Fibroblast of lung (primary cell): ENCODE measurements at places on chromosomes 16 and 17. TPM values are rescaled to one million over a fixed set of nuclear protein-coding genes. Genes with fewer than 3 reads are reported as not detected.

DNA sequence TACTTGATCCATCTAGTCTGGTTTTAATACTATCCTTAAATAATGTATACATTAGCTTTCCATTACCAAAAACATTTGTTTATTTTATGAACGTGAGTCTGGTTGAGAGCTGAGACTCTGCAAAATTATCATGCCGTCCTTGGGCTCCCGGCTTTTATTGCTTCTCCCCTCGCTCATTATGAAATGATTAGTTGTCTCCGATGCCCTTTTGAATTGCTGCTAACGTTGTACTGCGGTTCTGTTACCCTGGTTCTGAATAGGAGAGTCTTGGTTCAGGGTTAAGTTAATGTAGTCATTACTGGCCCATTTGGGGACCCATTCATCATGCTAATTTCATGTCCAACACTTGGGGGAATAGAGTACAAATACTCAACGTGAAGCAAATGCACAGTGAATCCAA, 12.8 kb downstream of the XYLT1 start:
- DNase-seq = no peak

DNA sequence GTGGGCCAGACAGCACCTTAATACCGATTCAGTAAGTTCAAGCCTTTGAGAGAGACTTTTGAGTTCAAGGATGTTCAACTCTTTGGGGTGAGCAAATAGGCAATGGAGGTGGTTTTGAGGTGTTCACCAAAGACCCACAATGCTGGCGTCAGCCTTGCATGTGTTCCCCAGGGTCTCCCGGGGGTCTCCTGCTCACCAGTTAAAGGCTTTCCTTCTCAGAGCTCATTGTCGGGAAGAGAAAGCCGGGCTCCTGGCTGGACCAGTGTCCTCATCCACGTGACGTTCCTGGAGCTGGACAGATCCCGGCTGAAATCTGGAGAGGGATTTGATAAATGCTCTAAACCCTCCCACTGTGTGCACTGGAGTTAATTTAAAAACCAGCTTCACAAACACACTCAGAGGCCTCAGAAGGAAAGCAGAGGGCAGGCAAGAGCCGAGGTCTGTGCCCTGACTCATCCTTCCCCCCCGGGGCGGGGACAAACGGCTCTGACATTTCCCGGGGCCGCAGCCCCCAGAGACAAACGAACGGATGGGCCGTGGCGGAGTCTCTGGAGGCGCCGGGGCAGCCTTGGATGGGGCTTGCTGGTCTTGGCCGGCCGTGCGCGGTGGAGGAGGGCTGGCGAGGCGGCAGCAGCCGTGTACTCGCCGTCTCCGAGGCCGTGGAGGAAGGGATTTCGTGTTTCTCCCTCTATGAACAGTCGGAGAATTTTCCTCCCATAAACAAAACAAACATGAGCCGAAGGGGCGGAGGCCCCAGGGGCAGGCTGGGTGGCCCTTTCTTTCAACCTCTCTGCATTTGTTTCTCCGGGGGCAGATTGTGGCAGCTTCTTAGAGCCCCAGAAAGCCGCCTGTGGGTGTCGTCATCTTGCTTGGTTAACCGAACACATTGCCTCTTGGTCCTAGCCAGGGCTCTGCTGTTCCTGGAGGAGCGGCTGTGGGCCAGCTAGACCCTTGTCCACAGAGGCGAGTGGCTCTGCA, 94.2 kb downstream of the NTN1 start:
- DNase-seq = peak; percentile 70

- DNase-seq = peak; percentile 98
Observed at GRCh38 chr16:424033-424622, 1.3 kb upstream of the RAB11FIP3 start.

DNA sequence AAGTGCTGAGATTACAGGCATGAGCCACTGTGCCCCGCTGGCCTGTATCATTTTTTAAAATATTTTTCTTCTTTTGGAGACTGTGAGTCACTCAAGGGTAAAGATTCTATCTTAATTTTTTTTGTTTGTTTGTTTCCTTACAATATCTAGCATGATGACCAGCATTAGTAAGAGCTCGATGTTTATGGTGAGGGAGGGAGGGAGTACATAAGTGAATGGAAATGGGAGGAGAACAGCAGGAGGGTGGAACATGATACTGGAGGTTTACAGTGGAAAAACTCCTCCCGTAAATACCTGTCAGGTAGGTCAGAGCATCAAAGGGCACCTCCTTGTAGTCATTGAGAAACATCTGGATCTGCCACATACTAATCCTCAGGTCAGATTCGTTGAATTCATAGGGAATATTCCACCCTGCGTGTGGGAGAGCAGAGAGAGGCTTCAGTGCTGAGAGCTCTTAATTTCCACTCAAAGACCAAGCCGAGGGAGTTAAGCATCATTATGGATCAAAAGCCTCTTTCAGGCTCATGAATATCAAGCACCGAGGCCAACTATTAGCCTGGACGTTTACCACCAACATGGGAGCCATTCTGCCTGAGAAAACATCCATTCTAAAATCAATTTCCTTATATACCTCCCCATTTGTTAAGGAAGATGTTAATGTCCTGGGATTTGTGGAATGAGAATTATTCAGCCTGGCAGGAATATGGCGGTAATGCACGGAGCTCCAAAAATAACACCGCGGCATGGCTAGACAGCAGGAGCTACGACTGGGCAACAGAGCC, 51.8 kb downstream of the LYRM1 start:
- DNase-seq = no peak

- DNase-seq = no peak
Observed at GRCh38 chr16:25570131-25570530, 121.6 kb upstream of the HS3ST4 start.

DNA sequence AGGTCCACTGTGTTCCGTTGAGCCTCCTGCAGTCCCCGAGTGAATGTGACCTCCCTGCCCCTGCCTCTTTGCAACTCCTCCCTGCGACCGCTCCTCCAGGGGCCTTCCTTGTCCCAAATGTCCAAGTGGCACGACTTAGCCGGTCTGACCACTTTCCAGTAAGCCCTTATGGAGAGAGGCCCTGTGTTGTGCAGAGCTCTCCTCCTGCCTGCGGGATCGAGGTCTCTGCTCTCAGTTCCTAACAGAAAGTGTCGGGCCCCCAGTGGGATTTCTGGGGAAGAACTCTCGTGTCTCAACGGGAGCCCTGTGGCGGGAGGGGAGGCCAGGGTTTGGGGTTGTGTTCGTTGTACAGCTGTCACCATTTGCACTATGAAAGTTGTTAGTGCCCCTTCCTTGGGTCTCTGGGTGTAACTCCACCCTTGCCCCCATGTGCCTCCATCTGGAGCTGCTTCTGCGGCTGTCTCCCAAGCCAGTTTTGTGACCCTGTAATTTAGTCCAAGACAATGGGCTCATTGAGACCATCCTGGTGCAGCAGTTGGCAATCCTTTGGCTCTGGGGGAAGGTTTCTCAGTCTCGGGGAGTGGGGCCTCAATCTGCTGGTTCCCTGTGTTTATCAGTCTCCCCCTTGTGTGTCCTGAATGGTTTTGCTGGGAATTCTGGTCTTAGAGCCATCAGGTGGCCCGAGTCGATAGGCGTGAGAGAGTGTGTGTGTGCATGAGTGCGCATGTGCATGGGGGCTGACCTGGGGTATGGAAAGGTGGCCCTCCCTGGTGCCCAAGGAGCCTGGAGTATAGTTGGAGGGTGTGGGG, 234.5 kb downstream of the SEC14L1 start:
- no peak for DNase-seq

GRCh38 chr17:22453181-22453580, 760.9 kb downstream of the KCNJ18 start:
- DNase-seq = no peak

Gene TPSG1
- total RNA-seq = not detected in 2 replicates

Gene WSCD1
- 0.51 and 0.83 TPM in 2 replicates for total RNA-seq

Gene MYOCD
- 0.17 and 0.26 TPM in 2 replicates for total RNA-seq

Gene RNF227
- total RNA-seq = 1.8 and 3.9 TPM in 2 replicates

Gene PIRT
- total RNA-seq = not detected in 2 replicates
